Panc1 (cell line): ENCODE measurements at places on chromosomes 5 and 9.

GRCh38 chr9:108681851-108682590 is 173.8 kb downstream of the ACTL7B start:
- no peak for DNase-seq

GRCh38 chr9:107755246-107755645 is 265.7 kb upstream of the KLF4 start:
- peak; percentile 71 for DNase-seq

DNA sequence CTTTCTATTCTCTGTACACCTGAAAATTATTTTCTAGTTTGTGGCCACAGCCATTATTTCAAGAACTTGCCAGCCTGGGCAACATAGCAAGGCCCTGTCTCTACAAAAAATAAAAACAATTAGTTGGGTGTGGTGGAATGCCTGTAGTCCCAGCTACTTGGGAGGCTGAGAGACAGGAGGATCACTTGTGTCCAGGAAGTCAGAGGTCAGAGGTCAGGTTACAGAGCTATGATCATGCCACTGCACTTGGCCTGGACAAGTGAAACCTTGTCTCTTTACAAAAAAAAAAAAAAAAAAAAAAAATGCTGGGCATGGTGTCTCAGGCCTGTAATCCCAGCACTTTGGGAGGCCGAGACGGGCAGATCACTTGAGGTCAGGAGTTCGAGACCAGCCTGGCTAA is 58.3 kb downstream of the HMGCR start:
- no peak for DNase-seq

DNA sequence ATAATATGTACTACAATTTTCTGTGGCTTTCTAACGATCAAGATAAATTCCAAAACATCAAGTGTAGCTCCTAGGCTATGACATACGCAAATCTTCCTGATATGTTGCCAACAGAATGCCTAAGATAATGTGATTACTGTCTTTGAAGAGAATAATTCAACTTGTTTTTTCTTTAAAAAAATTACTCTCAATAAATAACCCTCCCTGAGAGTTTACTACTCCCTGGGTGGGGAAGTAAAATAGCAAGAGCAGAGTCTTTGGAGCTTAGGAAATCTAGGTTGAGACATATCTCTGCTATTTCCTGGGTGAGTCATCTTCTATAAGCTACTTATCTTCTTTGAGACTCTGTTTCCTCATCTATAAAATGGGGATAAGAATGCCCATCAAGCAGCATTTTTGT is 201.2 kb downstream of the ACTL7B start:
- DNase-seq, result no peak

GRCh38 chr5:57414857-57415256 is 67.8 kb downstream of the ACTBL2 start:
- DNase-seq, result no peak

GRCh38 chr9:114367772-114368569 is 19.8 kb downstream of the AKNA start:
- DNase-seq, result no peak

DNA sequence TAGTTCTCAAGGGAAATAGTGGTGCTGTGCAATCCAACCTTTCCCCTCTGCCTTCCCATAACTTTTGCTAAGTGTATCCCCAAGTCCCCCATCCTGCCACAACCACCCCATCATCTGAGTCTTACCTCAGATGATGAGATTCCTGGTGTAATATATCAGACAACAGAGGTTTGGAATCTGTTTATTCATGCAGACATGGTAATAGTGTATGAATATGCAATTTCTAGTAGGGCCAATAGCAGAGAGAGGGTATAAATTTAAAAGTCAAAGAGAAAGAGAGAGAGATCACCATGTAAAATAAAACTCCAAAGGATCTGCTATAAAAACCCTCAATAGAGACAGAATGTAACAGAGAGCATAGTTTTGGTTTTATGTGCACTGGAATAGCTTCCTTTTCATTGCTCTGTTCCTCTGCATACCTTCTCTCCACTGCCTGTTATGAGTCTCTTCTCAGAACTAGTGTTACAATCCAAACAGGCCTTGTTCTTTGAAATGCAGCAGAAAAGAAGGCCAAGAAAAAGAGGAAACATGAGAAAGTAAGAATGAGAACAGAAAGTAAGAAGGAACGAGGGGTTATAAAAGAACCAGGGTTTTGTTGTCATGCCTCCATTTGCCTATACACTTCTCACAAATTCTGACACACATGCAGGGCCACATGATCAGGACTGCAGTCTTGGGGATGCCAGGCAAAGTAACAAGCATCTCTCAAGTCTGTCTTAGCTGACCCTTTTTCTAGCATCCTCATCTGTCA is 278.0 kb downstream of the CETN3 start:
- no peak for DNase-seq

- DNase-seq, result no peak
Measured at GRCh38 chr5:151970885-151971284, 46.2 kb upstream of the GLRA1 start.
